ENCODE measurements at places on chromosomes 1 and 21.

DNA sequence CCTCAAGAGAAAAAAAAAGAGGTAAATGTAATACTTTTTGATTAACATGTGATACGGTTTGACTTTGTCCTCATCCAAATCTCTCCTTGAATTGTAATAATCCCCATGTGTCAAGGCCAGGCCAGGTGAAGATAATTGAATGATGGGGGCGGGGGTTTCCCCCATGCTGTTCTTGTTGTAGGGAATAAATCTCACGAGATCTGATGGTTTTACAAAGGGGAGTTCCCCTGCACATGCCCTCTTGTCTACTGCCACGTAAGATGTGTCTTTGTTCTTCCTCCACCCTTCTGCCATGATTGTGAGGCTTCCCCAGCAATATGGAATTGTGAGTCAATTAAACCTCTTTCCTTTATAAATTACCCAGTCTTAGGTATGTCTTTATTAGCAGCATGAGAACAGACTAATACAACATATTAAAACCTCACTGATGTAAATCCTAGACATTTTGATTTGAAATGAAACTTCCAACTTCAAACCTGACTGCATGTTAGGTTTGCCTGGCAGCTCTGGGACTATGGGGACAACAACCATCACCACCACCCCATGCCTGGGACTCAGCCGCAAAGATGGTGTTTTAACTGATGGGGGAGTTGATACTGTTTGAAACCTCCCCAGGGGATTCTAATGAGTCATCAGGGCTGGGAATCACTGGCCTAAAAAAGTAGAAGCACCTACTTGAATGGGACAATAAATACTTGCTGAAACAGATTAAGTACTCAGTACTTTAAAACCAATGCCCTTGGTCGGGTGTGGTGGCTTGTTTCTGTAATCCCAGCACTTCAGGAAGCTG is 32.8 kb upstream of the BACH1 start:
- DNase-seq, result no peak

DNA sequence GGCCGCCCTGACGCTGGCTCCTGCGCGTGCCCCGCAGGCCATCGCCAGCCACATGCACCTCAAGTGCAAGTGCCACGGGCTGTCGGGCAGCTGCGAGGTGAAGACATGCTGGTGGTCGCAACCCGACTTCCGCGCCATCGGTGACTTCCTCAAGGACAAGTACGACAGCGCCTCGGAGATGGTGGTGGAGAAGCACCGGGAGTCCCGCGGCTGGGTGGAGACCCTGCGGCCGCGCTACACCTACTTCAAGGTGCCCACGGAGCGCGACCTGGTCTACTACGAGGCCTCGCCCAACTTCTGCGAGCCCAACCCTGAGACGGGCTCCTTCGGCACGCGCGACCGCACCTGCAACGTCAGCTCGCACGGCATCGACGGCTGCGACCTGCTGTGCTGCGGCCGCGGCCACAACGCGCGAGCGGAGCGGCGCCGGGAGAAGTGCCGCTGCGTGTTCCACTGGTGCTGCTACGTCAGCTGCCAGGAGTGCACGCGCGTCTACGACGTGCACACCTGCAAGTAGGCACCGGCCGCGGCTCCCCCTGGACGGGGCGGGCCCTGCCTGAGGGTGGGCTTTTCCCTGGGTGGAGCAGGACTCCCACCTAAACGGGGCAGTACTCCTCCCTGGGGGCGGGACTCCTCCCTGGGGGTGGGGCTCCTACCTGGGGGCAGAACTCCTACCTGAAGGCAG is 23.4 kb upstream of the ARF1 start:
- peak; percentile 59 for DNase-seq

DNA sequence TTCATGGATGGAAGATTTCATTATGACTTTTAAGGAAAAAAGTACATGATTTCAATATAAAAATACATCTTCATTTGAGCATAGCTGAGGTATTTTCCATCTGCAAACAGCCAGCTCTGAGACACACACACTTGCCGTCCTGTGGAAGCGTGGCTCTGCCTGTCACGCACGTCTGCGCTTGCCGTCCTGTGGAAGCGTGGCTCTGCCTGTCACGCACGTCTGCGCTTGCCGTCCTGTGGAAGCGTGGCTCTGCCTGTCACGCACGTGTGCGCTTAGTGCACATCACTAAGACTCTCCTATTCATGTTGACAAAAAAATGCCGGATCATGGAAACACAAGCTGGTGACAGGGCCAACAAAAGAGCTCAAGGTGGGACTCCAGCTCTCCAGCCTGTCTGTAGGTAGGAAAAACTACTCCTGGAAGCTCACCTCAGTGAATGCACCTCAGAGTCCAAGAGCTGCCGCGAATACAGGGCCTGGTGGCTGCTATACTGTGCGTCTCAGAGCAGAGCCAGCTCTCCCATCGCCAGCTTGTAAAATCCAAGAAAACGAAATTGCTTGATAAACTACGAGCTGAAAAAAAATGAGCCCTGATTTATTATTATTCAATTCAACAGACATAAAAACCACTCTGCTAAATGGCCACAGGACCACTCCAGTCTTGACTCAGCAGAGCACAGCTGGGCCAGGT is 69.3 kb downstream of the SLC37A1 start:
- DNase-seq, result no peak

DNA sequence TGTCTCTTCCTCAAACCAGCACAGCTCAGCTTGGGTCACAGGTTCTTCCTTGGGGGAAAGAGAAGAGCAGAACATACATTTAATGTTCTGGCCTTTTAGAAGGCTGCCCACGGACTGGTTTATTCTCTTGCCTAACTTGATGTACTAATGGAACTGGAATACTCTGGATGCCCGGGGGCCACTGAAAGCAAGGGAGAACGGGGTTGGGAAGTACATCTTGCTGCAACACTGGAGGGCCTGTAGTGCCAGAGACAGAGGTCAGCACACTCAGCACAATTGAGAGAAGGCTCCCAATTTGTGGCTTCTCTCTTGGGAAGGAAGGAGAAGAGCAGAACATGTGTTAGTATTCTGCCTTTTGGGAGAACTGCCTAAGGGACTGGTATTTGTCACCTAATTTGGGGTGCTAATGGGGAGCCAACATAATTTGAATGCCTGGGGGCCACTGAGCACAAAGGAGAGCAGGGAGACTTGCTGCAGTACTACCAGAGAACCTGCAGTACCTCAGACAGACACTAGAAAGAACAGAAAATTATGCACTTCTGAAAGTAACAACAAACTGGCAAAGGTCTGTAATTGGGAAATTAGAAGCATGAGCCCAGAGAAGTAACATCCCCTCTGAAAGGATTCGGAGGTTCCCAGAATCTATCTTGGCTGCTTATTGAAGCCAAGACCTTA is 14.1 kb downstream of the ZNF691 start:
- DNase-seq, result no peak

- DNase-seq, result no peak
Measured at GRCh38 chr1:183653462-183653794, 312 bp upstream of the APOBEC4 start.
